ENCODE measurements at places on chromosomes 6 and 20.

DNA sequence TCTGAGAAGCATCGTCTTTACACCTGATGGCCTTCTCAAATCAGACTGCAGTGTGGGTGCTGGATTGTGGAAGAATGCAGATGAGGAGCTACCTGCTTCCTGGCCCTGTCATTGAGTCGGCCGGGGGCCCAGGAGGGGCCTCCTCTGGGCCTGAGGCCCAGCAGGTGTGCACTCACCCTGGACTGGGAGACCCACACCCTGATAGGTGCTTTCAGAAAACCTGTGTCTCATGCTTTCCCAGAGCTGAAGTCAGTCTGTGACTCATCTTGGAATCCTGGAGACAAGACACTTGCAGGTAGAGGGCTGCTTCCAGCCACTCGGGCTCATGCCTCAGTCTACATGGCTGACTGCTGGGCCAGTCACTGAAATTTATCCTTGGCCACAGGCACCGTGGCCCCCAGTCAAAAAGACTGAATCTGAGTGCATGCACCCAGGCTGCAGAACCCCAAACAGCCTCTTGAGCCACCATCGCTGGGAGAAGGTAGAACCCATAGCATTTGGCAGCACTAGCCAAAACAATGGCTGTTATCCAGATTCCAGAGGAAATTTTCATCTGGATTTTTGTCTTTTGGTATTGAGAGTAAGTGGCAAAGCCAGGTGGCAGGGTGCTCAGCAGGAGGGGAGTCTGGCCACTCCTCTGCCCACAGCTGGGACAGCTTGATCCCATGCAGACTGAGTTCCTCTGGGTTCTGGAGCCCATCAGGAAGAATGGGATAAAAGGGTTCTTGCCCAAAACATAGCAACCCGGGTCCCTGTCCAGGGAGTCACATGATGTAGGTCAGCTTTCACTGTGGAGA is 182.0 kb upstream of the CST7 start:
- peak; percentile 30 for DNase-seq

GRCh38 chr6:31723245-31723979 is at the start of gene MPIG6B:
TSS of gene MPIG6B (plus strand) at chr6:31723373. CDS start at chr6:31723384, 11 bp downstream.
- DNase-seq = peak; percentile 52

GRCh38 chr6:102026649-102027048 is 633.1 kb downstream of the GRIK2 start:
- no peak for DNase-seq

- DNase-seq = peak; percentile 33
Observed at GRCh38 chr20:57843941-57844625, 134.3 kb upstream of the PMEPA1 start.

GRCh38 chr6:77786935-77787629 is 134.2 kb downstream of the MEI4 start:
- DNase-seq = peak; percentile 49

Measured in endodermal cell (in vitro differentiated cells).